Left lung (tissue), 14 donors: ENCODE measurements at places on chromosomes 1 and 21. TPM values are rescaled to one million over a fixed set of nuclear protein-coding genes. Genes with fewer than 3 reads are reported as not detected.

CFHR5 gene
- not detected for total RNA-seq

BARHL2 gene
- not detected for total RNA-seq

TNFRSF8 gene
- total RNA-seq, result 2.8 TPM

TMEM82 gene
- not detected for total RNA-seq

RHD gene
- total RNA-seq, result 0.44 TPM

ETS2 gene
- 129 TPM for total RNA-seq

CIART gene
- 3.4 TPM for total RNA-seq

SHC1 gene
- 134 TPM for total RNA-seq

PLA2G4A gene
- 10.5 TPM for total RNA-seq

CEP170 gene
- total RNA-seq, result 72.2 TPM

CLCA1 gene
- total RNA-seq, result not detected

OPTC gene
- total RNA-seq, result not detected

PEAR1 gene
- 10.6 TPM for total RNA-seq

IL6R gene
- 65.3 TPM for total RNA-seq

SMYD3 gene
- 29.9 TPM for total RNA-seq

KCNJ15 gene
- total RNA-seq, result 87.3 TPM

NEK2 gene
- 3.8 TPM for total RNA-seq

OXCT2 gene
- 0.55 TPM for total RNA-seq

PIP5K1A gene
- 55.6 TPM for total RNA-seq

TAS1R1 gene
- total RNA-seq, result not detected

KRTAP10-10 gene
- total RNA-seq, result not detected
